ENCODE measurements at places on chromosomes 5 and 9.
A peak's percentile ranks its signal among the peaks of the same experiment; 100 is the strongest.

- DNase-seq, result no peak
These were observed 47.6 kb upstream of the TRAF1 start for GRCh38 chr9:120974181-120974580.

- DNase-seq, result peak; percentile 20
These were observed 324.9 kb upstream of the IRX4 start for GRCh38 chr5:2207416-2208238.

DNA sequence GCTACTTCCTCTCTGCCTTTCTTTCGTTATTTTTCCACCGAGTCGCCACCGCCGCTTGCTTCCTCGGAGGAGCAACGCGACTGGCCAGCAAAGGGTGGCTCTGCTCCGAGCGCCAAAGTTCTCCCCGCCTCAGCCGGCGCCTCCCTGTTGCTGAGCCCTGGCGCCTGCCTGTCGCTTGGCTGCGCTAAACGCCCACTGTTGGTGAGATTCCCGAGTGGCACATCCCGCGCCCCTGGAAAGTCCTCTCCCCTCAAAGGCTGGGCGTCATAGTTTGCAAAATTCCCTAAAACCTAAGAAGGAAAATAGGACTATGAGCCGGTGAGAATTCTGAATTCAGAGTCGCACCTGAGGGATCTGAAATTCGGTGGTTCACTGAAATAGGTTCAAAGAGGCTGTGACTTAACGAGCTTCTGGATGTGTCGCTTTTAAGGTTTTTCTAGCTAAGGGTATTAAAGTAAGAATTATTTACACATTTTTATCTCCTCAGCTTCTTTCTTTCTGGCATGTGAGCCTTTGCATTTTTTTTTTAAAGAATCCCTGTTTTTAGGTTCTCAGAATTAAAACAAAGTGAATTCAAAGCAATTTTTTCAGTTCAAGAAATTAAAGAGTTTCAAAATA lies at the start of gene GRIN3A:
GRIN3A (minus strand) TSS at position 82 of the 618 bp plus-strand sequence. CDS start 668 bp downstream, outside the sequence.
- peak; percentile 2 for DNase-seq

GRCh38 chr5:169686137-169686536 lies 49.1 kb downstream of the DOCK2 start:
- DNase-seq, result peak; percentile 83

DNA sequence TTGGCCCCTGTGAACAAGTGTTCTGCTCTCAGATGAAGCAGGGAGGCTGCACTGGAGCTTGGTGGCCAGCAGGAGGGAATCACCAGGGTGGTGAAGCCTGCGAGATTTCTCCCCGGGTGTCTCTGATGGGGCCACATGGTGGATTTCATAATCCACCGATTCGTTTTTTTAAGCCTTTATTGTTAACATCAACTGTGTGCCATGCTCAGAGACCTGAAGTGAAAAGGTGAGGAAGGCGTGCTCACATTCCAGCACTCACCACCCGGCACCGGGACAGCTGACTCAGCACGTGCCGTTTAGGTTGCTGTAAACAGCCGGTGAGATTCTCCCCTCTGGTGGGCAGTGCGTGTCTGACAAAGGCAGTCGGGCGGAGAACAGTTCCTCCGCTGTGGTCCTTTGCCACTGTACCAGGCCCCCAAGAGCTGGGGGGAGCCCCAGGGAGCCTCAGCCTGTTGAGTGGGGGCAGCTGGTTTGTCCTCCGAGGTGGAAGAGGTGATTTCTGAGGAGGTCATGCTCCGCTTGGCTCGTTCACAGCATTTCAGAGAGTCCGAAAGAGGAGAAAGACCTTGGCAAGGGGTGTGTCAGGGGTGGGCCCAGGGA lies 12.7 kb upstream of the AHRR start:
- DNase-seq, result peak; percentile 81

GRCh38 chr9:128768606-128769005 lies 3.1 kb downstream of the ZER1 start:
- no peak for DNase-seq

DNA sequence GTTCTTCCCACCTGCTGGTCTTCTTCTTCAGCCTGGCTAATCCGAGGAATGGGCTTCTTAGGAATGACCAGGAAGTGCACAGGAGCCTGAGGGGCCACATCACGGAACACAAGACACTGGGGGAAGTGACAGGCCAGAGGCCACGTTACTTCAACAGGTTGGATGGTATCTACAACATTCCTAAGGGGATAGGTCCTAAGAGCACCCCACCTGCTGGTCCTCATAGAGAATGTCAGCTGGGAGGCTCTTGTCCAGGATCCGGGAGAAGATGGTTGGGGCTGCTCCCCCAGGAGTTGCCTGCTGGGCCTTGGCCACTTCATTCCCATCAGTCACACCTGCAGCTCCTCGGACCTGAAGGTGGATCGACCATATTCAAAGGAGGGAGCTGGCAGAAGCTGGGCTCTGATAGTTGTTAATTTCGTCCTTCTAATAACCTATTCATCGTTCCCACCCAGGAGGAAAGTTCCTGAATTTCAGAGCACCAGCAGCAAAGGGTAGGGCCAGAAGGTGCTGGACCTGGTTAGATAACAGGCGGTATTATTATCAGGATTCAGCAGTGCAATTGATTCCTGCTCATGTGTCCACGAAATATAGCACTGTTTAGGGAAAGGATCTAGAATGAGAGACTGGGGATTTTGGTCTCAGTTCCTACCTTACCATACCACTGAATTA lies 1.3 kb downstream of the HINT2 start:
- DNase-seq, result peak; percentile 73

DNA sequence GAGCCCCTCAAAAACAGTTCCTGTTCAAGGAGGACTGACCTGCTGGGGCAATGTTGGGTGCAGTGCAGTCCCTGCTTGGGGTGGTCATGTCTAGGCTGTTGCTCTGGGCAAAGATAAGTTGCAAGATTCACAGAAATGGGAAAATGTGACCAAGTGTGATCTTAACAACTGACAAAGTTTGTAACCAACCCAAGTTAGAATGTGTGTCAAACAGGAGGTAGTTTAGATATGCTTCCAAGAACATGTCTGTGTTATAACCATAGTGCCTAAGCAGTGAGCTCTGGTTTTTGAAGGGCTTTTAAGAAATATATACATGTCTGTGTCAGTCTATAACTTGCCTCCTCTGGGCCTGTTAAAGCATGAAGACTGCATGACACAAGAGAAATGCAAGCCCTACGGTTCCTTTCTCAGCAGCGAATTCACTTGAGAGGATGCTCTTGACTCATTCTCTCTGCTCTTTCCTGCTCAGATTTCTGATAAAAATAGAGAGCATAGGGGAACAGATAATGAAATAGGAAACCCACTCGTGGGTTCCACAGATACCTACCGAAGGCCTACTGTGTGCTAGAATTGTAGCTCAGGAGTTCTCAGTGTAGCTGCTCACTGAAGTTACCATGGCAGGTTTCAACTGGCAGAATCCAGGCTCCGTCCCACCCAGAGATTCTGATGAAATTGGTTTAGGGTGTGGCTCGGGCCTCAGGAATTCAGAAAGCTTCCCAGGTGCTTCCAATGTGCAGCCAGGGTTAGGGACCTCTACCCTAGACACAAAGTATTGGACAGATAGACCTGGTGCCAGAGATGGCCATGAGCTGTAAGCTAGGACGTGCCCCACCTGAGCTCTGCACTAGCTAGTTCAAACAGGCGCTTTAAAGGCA lies 52.4 kb downstream of the ARHGEF37 start:
- DNase-seq, result peak; percentile 10

- no peak for DNase-seq
These were observed 53.2 kb upstream of the SLC25A51 start for GRCh38 chr9:37956904-37957663.

DNA sequence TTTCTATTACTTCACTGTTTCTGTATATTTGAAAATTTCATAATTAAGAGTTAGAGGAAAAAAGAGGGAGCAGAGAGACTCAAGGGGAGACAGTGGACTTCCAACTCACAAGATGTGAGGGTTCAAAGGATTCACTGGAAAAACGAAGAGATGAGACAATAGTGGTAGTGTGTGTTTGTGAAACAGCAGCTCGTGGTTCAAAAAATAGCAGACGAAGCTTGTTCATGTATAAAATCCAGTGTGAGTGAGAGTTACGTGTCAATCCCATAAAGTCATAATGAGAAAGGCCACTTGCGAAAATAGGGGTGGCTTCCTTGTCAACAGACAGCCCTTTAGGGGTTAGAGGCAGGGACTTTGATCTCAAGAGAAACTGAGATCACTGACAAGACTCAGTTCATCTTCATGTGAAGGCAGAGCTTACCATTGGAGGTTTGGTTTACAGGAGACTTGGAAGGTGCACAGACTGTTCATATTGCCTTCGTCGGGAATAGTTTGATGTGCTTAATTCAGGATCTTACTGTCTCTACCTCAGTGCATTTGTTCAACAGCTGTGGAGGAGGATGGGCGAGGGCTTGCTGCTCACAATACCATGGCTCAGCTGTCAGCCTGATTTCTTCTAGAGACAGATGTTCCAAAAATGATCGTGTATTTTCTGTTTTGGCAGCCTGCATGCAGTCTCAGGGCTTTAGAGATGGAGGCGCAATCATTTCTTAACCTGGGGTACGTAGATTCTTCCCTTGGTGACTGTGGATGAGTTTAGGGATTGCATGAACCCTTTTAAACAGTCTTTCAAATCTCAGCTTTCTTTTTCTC lies 105.7 kb upstream of the KLF9 start:
- DNase-seq, result no peak

GRCh38 chr5:43422143-43422542 lies 10.0 kb upstream of the CCL28 start:
- DNase-seq, result peak; percentile 94

GRCh38 chr9:135990468-135991429 lies 29.6 kb upstream of the UBAC1 start:
- peak; percentile 49 for DNase-seq

DNA sequence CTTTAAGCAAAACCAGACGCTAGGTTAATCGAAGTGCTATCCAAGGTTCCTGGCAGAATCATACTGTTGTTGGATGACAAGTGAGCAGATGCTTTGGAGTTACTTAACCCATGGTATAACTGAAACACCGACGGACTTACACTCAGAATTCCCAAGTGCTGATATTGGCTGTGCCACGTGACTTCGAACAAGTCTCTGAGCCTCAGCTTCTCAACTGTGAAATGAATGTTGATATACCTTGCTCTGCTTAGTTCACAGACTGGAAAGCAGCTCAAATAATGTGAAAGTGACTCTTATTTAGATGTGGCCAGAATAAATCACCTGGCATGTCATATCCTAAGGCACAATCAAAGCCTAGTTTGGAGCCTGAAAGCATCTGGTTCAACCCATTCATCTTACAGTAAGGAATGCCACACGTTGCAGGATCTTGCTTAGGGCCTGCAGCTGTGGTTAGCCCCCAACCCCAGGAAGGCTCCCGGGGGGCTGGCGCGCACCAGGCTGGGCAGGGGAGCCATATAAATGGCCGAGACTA lies 759 bp downstream of the GEMIN5 start:
- peak; percentile 7 for DNase-seq

- no peak for DNase-seq
These were observed 114.7 kb downstream of the SNX18 start for GRCh38 chr5:54632131-54632701.
